Thoracic aorta (tissue), 2 donors: ENCODE measurements at places on chromosomes 7 and 10.

GRCh38 chr7:1550005-1550845 lies 5.8 kb downstream of the TMEM184A start:
- DNase-seq = no peak

- no peak for DNase-seq
Observed at GRCh38 chr7:50988988-50989387, 206.3 kb upstream of the GRB10 start.

- DNase-seq = no peak
Observed at GRCh38 chr7:7176406-7177043, 5.8 kb upstream of the C1GALT1 start.

DNA sequence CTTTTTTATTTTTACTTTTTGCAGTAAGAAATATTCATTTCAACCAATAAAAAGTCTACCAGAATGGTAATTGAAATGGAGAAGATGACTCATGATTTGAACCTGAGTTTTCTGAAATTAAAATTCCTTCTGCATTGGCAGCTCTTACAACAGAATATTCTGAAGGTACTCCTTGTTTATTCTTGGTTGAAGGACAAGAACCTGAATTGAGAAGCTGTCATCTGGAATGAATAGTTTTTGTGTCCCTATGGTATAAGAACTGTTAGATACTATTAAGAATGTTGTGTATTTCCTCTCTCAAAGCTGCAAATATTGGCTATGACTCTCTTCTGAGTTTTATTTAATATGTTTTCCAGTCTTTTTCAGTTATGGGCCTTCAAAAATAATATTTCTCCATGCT lies 56.1 kb downstream of the CDK1 start:
- no peak for DNase-seq

DNA sequence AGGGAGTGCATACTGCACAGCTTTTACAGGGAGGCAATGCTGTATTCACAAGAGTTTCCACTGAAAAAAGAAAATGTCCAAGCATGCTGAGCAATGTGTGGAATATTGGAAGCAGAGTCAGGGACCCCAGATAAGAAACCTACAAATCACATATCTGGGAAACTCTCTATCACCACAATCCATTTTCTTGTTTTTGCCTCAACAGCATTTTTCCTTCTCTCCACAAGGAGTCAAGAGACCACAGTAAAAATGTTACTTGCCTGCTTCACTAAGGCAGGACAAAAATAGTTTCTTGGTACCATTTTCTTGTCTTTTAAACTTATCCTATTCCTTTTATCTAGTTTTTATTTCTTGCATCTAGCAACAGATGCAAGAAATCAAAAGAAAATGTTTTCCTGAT lies 19.5 kb upstream of the PDE1C start:
- DNase-seq = no peak

DNA sequence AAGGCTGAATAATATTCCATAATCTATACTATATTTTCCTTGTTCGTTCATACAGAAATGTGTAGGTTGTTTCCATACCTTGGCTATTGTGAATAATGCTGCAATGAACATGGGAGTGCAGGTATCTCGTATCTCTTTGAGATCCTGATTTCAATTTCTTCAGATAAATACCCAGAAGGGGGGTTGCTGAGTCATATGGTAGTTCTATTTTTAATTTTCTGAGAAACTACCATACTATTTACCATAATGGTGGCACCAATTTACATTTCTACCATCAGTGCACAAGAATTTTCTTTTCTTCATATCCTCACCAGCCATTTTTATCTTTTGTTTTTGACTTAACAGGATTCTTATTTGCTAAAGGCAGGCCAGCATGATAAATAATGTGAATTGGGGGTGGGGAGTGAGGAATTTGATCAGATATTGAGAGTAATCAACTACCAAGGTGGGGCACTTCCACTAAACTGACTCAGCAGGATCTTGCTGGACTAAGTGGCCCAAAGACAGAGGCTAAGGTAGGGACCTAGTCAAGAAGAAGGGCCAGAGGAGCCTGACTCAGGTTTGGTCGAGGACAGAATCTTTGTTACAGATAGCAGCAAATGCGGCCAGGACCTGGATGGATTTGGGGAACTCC lies 21.5 kb upstream of the CCSER2 start:
- DNase-seq = no peak

- DNase-seq = peak; percentile 69
Observed at GRCh38 chr10:77513781-77514331, 123.8 kb downstream of the KCNMA1 start.

GRCh38 chr10:47364366-47364765 lies 16.2 kb downstream of the RBP3 start:
- no peak for DNase-seq
